Stimulated activated CD8-positive, alpha-beta memory T cell treated with anti-CD3 and anti-CD28 coated beads, Interleukin-2, amount 100 ng/mL, for 48 hours (primary cell): ENCODE measurements at places on chromosomes 1 and 21.
A peak's percentile ranks its signal among the peaks of the same experiment; 100 is the strongest.

- DNase-seq, result no peak
These were observed 11.5 kb downstream of the OTUD3 start for GRCh38 chr1:19893687-19894086.

GRCh38 chr1:67469431-67469830 lies 39.2 kb upstream of the SERBP1 start:
- no peak for DNase-seq

GRCh38 chr1:163596541-163597258 lies 274.9 kb downstream of the NUF2 start:
- no peak for DNase-seq

GRCh38 chr1:211637066-211637465 lies 38.4 kb downstream of the NEK2 start:
- DNase-seq, result no peak

GRCh38 chr1:62595647-62596046 lies 1.7 kb upstream of the ANGPTL3 start:
- no peak for DNase-seq

DNA sequence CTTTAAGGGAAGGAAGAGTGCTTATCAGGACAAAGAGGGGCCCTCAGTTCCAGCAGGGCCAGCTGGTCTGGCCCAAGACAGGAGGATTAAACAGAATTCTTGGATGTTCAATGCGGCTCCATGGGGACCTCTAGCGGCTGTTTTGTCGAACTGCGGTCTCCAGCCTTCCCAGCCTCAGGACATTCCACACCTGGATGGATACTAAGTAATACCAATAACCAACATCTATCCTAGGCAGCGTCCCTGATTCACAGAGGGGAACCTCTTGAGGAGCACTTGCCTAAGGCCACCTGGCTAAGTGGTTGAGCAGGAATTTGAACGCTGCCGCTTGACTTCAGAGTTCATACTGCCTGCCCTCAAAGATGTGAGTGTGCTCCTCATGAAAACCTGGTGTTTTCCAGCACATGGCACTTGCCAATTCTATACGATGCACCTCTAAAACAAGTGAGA lies 15.5 kb upstream of the CD247 start:
- DNase-seq, result peak; percentile 41

DNA sequence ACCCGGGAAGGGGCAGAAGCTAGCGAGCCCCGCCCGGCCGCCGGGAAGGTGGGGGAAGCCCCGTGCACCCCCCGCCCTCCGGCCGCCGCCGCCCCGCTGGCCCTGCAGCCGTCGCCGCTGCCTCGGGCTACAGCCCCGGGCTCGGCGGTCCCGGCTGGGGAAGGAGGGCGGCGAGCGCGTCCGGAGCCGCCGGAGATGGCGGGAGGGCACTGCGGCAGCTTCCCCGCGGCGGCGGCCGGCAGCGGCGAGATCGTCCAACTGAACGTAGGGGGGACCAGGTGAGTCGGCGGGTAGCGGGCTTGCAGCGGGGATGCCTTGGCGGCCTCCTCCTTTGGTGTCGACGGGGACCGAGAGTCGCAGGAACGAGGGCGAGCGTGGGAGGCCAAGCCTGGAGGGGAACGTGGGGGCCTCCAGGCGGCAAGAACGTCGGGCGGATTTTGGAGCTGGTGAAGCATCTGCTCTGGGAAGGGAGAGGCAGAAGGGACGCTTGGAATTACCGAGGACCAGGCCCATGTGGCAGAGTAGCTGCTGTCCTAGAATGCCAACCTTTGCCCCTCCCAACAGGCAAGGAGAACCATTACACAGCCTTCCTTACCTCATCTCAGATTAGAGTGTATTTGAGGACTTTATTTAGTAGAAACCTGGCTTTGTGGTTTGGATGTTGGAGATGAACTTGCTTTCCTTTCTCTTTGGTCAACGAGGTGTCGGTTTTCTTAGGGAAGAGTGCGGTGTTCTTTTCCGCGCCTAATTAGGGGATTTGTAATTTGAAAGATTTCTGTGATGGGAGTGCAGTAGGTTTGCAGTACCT lies 591 bp downstream of the KCTD3 start:
- DNase-seq, result peak; percentile 7

- no peak for DNase-seq
These were observed 40.5 kb downstream of the URB2 start for GRCh38 chr1:229666585-229666984.

- DNase-seq, result no peak
These were observed 128.8 kb downstream of the RRAGC start for GRCh38 chr1:38730511-38731397.

- DNase-seq, result no peak
These were observed 57.2 kb downstream of the DPT start for GRCh38 chr1:168671782-168672181.

GRCh38 chr1:112445596-112445995 lies 49.6 kb downstream of the CTTNBP2NL start:
- DNase-seq, result no peak

GRCh38 chr1:157050836-157051235 lies 5.3 kb upstream of the ARHGEF11 start:
- DNase-seq, result no peak

DNA sequence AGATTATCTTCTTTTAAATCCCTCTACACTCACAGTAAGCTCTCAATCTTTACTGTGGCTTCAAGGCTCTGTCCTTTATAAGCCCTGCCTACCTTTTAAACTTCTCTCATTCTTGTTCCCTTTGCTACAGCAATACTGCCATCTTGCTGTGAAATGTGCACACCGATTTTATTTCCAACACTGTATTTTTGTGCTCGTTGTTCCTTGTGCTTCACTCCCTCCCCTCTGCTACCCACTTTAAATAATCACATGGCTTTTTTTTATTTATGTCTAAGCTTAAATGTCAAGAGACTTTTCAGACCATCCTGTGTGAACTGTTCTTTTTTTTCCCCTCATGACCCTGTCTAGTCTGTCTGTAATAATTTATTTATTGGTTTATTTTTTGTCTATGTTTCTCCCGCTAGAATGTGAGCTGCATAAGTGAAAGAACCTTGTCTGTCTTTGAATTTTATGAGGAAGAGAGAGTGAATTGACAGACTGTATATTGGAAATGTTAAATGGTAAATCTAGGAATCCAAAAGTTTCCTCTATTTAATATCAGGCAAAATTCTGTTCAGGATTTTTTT lies 45.7 kb downstream of the ABCD3 start:
- DNase-seq, result no peak

GRCh38 chr1:200979574-200980451 lies 43.7 kb downstream of the KIF21B start:
- DNase-seq, result peak; percentile 63

- no peak for DNase-seq
These were observed 3.6 kb downstream of the ACTN2 start for GRCh38 chr1:236689713-236690569.

- DNase-seq, result peak; percentile 49
These were observed at the start of gene ZFYVE9 for GRCh38 chr1:52141513-52142219. ZFYVE9 (plus strand) TSS chr1:52142089; CDS start chr1:52233207, 91,118 bp downstream.

DNA sequence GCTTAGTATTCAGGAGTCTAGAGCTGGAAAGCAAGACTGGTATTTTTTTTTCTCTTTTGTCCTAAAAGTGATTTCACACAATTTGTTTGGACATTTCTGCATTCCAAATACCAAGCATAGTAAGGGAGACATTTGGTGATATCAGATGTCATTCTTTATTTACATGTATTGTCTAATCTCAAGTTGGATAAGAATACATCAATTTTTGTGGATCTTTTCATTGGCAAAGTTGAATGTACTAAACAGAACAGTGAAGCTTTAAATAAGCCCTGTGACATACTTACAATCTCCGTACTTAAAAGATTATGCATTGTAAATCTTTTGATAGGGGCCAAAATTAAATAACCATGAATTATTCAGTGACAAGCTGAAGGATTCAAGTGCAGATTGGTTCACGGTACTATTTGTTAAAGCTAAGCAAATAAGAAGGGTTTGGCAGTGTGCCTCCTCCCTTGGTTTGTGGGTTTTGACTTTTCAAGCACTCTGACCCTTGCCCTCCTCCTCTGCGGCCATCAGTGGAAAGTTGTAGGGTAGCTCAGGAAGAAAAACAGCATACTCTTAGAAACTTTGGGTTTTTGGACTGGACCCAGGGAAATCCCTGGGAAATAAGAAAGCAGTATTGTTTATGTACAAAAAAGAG lies 663.7 kb downstream of the ADGRL2 start:
- DNase-seq, result no peak

- no peak for DNase-seq
These were observed 24.5 kb downstream of the AHCYL1 start for GRCh38 chr1:110008971-110009565.

GRCh38 chr1:208950206-208950605 lies 633.3 kb upstream of the CAMK1G start:
- no peak for DNase-seq

GRCh38 chr1:208106218-208106617 lies 138.0 kb downstream of the PLXNA2 start:
- DNase-seq, result no peak

- no peak for DNase-seq
These were observed 182.3 kb downstream of the FCRL5 start for GRCh38 chr1:157369808-157370521.

DNA sequence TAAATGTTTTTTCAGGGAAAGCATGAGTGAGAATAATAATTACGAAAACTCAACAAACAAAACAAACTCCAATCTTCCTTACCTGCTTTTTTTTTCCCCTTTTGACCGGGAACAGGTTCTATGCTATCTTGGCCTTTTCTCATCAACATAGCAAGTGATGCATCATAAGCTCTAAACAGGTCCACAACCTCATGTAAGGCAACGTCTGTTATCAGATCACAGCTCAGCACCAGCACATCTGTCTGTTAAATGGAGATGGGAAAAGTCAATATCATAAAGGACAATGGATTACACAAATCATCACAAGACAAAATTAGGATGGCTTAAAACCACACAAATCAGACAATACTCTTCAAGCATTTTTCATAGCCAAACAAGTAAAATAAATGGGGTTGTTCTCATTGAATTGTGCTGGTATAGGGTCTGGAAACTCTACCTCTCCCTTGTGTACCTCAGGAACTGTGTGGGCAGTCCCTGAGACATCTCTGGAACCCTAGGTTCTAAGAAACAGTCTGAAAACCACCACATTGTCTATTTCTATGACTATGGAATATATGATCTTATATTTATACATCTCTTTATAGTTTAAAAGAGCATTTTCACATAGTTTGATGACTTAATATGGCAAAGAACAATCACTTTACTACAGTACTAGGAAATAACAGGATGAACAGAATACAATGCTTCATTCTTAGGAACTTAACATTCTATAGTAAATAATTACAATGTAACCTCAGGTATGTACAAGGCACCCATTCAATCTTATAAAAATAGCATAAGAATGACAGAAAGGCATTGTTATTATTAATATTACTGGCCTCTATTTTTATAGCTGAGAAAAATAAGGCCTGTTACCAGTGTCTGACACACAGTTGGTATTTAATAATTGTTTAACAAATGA lies 44.7 kb downstream of the EIF2B3 start:
- DNase-seq, result no peak

DNA sequence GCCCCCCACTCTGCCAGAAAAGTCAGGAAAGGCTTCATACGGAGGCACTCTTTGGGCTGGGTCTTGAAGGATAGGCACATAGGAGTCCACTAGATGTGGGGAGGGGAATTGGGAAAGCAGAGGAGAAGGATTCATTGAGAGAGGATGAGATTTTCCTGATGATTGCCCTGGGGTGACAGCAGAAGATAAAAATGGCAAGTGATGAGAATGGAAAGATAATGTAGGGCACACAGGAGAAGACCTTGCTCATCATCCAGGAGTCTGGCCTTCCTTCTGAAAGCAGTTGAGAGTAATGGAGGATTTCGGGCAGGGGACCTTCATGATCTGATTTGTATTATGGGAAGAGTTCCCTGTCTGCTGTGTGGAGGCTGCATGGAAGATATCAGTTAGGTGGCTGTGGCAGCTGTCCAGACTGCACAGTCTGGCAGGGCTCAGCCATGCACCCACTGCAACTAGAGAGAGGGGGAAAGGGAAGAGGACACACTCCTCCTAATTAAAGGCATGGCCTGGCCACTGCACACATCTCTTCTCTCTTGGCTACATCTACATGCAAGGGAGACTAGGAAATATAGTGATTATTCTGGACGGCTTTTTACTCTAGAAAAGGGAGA lies 9.6 kb upstream of the FABP3 start:
- no peak for DNase-seq

GRCh38 chr1:218537122-218537913 lies 192.2 kb downstream of the TGFB2 start:
- no peak for DNase-seq

- DNase-seq, result no peak
These were observed 65.2 kb downstream of the NOS1AP start for GRCh38 chr1:162134646-162135045.

DNA sequence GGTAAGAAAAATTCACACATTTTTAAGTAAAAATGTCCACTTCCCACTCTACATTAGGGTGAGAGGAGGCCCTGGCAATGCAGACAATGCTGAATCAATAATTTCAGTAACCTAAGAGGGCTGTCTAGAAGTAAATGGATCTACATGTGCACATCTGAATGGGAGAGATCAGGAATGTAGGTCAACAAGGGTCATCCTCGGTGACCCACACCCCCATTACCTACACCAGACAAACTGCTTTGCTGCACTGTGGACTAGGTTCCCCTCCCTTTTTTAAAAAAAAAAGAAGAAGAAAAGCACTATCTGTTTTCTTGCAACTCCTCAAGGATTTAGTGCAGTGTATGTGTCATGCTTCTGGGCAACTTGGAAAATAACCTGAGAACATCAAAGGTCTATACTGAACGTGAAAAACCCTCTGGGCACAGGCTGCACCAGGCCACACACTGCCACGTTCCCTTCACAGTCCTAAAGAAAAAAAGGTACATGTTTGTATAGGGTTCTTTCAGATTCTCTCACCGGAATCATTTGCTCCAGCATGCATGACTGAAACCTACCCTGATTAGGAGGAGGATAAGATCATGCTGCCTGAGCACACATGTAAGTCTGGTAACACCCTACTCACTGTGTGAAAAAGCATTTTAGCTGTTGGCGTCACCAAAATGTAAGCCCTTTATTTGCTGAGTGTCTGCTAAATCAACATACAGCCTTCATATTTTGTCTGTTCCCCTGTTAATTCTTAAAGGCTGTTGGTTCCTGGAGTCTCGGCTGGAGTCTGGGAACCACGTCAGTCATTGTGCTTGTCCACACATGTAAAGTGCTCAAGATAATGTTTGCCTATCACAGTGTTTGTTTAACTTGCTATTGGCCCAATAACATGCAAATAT lies 341.0 kb downstream of the SMYD3 start:
- no peak for DNase-seq

- DNase-seq, result no peak
These were observed 371.7 kb upstream of the ADGRL2 start for GRCh38 chr1:81428998-81429397.

DNA sequence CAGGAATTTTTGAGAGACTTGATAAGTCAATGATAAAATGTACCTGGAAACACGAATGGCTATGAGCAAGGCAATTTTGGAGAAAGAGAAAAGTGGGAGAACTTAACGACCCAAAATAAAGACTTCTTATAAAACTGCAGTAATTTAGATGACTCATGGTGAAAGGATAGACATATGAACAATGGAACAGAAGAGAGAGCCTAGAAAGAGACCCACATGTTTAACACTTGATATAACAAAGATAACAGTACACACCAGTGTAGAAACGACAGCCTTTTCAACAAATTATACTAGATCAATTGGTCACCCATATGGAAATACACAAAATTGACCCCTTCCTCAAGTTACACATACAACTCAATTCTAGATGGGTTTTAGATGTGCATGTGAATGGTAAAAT lies 117.5 kb upstream of the GALNT2 start:
- no peak for DNase-seq
